NCI-H2081 treated with DMSO at 0.1 percent for 48 hours (cell line): ENCODE measurements at places on chromosomes 2 and 18.

- DNase-seq = no peak
These were observed 112.9 kb upstream of the ACAA2 start for GRCh38 chr18:49926106-49926745.

DNA sequence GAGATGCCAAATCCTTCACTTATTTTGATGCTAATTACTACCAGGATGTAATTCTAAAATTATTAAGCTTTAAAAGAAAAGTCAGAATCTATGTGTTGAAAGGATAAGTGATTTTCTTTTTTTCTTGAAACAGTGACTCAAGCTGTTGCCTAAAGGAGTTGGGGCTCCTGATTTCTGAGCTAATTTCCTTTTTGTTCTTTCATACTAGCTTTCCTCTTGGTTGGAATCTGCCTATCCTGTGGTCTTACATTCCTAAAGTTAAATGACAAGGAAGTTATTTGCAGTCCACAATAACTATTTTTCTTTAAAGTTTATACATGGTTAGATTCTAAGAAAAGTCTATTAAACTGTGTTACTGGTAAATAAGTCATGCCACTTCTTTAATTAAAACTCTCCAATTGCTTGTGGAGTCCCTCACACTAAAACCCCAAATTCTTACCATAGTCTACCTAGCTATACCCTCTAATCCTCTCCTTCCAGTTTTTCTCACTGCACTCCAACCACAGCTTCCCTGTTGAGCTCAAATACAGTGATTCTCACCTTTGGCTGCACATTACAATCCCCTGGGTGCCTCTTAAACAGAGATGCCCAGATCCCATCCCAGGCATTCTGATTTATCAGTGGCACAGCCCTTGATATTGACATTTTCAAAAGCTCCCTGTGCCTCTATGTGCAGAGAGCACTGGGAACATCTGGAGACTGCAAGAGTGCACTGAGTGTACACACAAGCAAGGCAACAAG, 63.3 kb upstream of the EFEMP1 start:
- DNase-seq = no peak

DNA sequence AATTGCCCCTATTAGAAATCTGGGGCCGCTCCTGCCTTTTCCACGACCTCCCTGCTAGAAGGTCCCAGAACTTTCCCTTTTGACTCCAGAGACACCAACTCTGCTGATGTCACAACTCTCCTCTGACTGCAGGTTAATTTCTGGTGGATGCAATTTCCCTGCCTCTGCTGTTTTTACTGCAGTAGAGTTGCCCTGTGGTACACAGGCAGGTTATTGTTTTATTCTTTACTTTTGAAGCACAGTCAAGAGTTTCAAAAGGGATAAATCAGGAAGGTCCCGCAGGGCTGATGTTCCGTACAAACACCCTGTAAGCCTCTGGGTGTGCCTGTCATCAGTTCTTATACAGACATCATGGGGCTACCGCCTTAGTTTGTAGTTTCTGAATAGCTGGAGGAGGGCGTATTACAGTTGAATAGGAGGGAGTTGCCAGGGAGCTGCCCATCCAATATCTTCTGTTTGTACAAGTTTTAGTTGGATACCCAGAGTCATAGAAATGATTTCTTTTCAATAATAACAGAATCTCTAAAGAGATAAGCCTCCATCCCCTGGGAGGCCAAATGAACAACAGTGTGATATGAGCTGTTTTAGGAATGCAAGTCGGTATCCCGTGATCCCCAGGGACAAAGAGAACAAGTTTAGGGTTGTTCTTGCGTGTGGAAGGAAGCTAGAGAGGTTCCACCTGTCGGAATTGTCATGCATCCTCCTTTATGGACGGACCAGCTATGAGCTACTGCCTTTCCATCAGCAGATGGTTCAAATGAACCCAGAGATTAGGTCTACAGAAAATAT, 108.4 kb upstream of the COPS8 start:
- DNase-seq = no peak

- DNase-seq = no peak
These were observed 38.9 kb downstream of the TMEM17 start for GRCh38 chr2:62467100-62467474.

- DNase-seq = no peak
These were observed 1.8 kb downstream of the PDE11A start for GRCh38 chr2:178070824-178071223.

GRCh38 chr18:25229920-25230319, 122.0 kb downstream of the ZNF521 start:
- DNase-seq = no peak

DNA sequence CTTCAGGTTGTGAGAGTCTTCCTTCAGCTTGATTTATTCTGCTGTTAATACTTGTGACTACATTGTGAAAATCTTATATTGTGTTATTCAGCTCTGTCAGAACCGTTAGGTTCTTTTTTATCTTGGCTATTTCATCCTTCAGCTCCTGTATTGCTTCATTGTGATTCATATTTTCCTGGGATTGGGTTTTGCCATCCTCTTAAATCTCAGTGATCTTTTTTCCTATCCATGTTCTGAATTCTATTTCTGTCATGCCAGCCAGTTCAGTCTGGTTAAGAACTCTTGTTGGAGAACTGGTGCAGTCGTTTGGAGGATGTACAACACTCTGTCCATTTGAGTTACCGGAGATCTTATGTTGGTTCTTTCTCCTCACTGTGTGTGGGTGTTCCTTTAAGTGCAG, 19.1 kb downstream of the MSTN start:
- no peak for DNase-seq

GRCh38 chr2:85022232-85022631, 51.3 kb downstream of the KCMF1 start:
- no peak for DNase-seq

DNA sequence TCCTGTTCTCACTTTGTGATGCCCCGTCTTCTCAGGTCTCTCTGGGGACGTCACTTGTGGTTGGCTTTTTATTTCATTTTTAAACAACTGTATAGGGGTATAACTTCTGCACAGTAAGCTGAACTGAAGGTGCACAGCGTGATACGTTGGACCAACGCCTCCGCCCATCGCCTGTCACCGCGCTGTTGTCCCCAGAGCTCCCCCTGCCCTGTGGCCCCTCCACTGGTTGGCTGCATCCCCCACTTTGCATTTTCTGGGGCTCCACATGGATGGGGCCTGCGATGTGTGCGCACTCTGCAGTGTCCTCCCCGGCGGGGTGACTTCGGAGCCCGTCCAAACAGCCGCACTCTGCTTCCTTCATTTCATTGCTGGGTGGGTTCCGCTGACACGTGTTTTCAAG, 14.3 kb downstream of the GPR35 start:
- no peak for DNase-seq

DNA sequence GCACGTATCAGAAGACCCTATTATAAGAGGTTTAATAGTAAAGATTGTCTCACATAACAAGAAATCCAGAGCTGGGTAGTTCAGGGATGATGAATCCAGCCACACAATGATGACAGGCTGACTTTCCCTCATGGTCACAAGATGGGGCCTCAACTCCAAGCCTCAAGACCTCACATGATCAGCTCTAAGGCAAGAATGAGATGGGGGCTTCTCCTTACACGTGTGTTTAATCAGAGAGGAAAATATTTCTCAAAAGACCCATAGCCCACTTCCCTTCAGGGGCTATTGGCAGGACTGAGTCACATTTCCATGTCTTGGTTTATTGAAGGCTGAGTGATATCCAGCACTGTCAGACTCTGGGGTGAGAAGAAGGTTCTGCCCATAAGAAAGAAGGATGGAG, 100.2 kb upstream of the FOSL2 start:
- DNase-seq = no peak

- DNase-seq = no peak
These were observed 42.2 kb upstream of the TPO start for GRCh38 chr2:1371082-1371481.

- no peak for DNase-seq
These were observed 120.5 kb downstream of the AGAP1 start for GRCh38 chr2:235614176-235614860.

GRCh38 chr18:76914314-76914713, 92.0 kb downstream of the ZNF236 start:
- DNase-seq = no peak

GRCh38 chr2:98060277-98060676, 26.7 kb upstream of the VWA3B start:
- no peak for DNase-seq

GRCh38 chr18:57864615-57865121, 61.6 kb upstream of the ATP8B1 start:
- DNase-seq = no peak

- DNase-seq = no peak
These were observed 250.5 kb downstream of the GLI2 start for GRCh38 chr2:120985997-120986651.

GRCh38 chr2:182242609-182243008, 184.2 kb downstream of the PDE1A start:
- DNase-seq = no peak

DNA sequence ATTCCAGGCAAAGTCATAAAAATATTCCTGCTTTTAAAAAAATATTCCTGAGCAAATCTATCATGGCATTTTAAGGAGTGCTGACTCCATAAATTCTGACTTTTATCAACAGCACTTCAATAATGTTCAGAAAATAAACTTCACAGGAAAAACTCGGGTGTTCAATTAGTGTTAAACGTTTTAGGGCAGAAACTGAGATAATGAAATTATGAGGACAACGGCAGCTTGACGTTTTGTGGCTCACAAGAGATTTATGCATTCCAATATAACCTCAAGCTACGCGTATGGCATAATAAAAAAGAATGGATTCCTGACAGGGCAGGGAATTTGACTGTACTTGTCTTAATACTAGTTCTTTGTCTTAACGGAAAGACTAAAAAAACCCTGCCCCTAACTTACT, 133.2 kb downstream of the ICOS start:
- no peak for DNase-seq

DNA sequence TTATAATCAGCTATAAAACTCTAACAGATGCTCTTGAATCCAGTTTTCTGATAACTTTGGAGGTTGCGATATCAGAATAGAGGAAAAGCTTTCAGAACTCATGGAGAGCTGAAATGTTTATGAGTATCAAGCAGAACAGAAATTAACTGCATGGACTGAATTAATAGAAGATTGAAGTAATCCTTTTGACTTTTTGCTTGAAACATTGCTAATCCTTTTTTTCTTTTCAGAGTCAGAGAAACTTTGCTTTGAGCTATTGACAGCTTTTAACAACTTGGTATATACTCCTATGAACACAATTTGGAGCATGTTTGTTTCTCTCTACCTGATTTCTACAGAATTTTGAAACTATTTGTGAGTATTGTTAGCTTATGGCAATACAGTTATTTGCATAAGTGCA, 1254.8 kb downstream of the LRP1B start:
- no peak for DNase-seq

GRCh38 chr2:9755008-9755407, 88.3 kb upstream of the TAF1B start:
- no peak for DNase-seq

DNA sequence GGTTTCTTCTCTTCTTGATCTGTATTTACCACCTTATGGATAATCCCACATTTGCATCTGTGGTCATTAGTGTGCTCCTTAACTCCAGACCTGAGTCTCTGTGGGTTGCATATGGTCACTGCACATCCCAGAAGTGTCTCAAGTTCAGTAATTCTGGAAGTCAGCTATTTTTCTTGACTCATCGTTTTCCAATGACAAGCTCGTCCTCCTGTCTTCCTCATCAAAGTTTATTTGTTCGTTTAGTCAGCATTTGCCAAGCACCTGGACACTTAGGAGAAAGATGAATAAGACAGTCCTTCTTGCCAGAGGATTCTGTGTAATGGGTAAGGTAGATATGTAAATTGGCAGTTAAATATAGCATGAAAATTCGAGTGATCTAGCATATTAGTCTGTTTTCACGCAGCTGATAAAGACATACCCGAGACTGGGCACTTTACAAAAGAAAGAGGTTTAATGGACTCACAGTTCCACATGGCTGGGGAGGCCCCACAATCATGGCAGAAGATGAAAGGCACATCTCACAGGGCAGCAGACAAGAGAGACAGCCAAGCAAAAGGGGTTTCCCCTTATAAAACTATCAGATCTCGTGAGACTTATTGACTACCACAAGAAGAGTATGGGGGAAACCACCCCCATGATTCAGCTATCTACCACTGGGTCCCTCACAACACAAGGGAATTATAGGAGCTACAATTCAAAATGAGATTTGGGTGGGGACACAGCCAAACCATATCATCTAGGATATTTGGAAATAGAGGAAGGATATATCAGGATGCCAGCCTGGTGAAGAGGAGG, 19.4 kb downstream of the FASTKD2 start:
- DNase-seq = no peak
